ENCODE measurements at places on chromosomes 3 and 15.

GRCh38 chr3:116643001-116643400, 66.6 kb upstream of the TUSC7 start:
- no peak for DNase-seq

- DNase-seq: no peak
Observed at GRCh38 chr3:64342940-64343688, 117.8 kb upstream of the PRICKLE2 start.

GRCh38 chr15:68730471-68730919, 90.2 kb downstream of the ANP32A start:
- DNase-seq: peak; percentile 25

DNA sequence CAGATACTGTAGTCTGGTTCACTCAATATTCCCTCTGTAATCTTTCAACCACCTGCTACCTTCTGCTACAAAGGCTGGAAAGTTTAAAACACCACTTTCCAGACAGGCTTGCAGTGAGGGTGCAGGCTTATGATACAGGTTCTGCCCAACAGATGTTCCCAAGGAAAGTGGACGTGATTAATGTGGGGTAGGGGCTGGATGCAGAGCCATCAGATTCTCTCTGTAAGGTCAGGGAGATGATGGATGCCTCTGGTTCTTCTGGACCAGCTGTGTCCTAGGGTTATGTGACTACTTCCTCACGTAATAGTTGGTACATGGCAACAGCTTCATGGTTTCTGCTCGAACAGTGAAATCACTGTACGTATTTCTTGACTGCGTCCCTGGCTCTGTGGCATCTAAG, 11.1 kb downstream of the GPR176 start:
- DNase-seq: no peak

DNA sequence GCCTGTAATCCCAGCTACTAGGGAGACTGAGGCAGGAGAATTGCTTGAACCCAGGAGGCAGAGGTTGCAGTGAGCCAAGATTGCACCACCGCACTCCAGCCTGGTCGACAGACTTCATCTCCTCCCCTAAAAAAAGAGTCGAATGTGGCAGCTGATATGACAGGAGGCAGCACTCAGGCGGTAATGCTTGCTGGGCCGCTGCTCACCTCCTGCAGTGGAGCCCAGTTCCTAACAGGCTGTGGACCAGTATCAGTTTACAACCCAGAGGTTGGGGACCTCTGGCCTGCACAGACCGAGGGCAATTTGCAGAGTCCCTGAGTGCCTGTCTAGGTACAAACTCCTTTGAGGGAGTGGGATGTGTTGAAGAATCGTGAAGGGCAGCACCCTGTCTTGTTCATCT, 136.2 kb downstream of the SMAD6 start:
- DNase-seq: no peak

Data from upper lobe of left lung (tissue), 6 donors.